ENCODE measurements at places on chromosomes 11 and 22.

GRCh38 chr11:93031386-93031785, 61.9 kb downstream of the MTNR1B start:
- no peak for DNase-seq

GRCh38 chr11:70377645-70378044, 20.7 kb upstream of the CTTN start:
- DNase-seq: no peak

DNA sequence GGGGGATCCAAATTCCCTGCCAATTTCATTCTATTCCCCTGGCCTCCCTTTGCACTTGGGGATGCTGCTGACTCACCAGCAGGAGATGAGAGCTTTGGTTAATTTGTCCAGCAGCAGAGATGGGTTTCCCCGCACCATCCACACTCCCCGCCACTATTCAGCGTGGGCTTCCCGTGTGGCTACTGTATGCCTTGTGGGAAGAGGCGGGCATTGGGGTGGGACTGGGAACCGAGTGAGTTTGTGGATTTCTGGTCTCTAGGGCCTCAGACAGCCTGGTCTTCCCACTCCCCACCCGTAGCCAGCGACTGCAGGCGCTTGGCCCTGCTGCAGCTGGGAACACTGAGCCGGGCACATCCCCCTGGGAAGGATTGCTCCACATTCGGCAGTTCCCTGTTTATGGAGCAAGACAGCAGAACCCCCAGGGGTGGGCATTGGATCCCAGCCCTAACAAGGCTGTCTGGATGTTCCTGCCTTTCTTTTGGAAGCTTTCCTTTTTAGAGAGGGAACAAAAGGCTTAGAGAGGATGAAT, 23.4 kb downstream of the KIAA1671 start:
- DNase-seq: no peak

DNA sequence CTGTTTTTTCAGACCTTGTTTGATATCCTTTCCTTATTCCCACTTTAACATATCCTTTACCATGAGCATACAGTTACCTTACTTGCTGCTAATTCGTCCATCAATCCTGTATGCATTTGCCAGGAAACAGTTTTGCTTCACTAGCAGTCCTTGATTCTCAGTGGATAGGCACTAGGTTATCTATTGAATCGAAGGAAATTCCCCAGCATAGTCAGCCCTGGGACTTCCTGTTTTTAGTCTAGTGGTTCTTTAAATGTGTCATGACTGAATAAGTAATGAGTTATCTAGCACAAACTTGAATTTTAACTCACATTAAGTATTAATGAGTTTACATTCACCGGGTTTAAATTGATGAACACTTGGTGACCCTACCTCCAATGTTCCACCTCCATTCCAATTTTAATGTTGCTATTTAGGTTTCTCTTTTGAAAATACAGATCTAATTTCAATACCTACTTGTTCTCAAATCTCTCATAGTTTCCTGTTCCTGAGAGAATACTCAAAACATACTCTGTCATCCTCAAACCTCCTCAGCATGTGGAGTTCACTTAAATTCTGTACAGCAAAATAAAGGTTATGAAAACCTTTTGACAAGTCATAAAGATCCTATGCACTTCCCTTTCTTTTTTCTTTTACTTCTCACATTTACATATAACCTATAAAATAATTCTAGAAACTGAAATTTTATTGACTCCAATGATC, 1375.1 kb upstream of the TENM4 start:
- DNase-seq: no peak

- peak; percentile 63 for DNase-seq
Measured at GRCh38 chr22:31969789-31970489, 25.6 kb downstream of the YWHAH start.

GRCh38 chr11:35878741-35879140, 65.1 kb upstream of the LDLRAD3 start:
- DNase-seq: no peak

- no peak for DNase-seq
Measured at GRCh38 chr11:11806586-11806985, 35.2 kb upstream of the USP47 start.

DNA sequence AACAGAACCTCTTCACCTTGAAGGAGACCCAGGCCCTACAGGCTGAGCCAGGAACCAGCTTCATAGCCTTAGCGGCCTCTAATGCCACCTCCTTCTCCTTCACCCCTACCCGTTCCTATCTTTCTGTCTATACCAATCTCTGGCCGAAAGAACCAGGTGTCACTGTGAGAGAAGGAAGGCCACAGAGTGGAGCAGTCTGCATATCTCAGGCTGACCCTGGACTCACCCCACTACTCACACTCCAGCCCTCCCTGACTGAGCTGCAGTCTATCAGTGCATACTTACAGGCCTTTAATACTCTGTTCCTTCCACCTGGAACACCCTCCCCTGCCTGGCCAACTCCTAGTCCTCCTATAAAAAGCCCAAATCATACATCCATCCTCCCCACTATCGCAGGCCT, 32.7 kb downstream of the ARAP1 start:
- no peak for DNase-seq

- no peak for DNase-seq
Measured at GRCh38 chr11:102920118-102920684, 35.3 kb downstream of the MMP13 start.

DNA sequence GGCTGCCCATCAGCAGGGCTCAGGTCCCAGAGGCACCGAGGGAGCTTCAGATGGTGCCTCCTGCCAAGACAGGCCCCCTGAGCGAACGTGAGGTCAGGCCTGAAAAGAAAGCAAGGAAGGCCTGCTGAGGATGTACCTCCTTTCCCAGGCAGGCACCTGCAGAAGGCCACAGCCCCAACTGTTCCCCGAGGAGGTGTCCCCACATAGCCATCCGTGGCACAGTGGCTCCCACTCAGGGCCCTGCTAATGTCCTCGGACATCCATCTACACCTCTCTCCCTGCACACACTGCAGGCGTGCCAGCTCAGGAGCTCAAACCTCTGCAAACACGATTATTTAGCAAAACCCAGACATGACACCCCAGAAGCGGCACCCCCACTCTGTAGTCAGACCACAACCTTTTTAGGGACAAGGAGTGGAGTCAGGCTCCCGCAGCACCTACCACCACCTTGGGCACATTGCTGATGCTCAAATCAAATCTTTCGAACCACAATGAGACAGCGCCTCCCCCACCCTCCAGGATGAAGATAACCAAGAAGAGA, 36.9 kb downstream of the SHANK2 start:
- DNase-seq: no peak

DNA sequence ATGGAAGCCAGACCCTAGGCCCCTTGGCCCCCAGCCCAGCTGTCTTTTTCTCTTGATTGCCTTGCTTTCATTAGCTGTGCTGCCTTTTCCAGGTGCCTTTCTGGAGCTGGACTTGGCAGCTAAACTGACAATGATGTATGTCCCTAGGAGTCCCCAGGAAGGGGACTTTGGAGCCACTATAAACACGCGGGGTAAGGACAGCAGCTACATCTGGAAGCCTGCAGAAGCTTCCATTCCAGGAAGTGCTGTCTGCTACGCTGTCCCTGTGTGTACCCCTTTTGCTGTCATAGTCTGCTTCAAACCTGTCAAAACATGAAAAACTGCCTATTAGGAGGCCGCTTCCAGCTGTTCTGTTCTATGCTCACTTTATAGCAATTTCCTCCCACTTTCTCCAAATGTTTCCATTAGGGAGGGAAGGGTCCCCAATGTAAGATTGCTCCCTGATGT, 153.3 kb upstream of the RAG2 start:
- no peak for DNase-seq

DNA sequence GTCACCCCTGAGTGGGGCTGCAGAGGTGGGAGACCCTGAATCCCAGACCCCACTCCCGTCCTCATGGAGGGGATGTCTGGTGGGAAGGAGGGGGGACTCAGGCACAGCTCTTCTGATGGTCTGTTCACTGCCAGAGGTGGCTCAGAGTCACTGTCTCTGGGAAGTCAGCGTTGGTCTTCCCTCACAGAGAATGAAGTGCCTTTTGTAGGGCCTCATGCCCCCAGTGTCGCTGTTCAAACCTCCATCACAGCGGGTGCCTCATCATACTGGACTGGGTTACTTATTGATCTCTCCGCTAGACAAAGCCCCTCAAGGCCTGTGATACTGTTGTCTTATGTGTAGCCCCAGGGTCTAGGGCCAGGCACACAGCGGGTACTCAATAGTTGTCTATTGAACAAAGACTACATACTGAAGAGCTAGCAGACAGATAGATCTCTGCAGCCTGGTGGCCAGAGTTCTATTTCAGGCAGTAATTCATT, 41.3 kb downstream of the CD6 start:
- DNase-seq: no peak

- no peak for DNase-seq
Measured at GRCh38 chr22:43451371-43452050, 39.7 kb downstream of the MPPED1 start.

DNA sequence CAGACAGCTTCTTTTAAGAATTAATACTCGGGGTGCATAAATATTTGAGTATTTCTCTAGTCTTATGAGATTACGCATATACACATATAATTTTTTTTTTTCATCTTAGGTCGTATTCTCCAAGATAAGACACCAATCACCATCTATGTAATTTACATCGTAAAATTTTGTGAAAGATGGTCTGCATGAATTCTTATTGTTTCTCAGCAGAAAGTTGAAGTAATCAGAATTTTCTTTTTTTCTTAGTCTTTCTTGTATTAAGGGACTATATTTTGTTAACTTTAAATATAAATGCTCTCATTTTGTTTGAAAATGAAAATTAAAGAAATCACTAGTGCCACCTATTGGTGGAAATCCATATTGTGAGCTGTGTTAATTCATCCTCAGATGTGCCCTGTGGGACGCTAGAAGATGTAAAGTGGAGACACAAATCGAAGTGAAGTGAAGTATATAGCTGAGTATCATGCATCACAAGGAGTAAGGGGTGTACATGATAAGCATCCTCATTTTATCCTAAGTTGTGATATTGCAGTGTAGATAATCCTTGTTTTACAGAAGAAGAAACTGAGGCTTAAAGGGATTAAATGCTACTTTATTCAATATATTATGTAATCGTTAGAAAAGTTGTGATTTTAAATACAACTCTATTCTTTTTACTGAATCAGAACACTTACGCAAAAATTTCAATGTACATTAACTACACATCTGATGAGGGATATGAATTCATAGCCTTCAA, 2084.3 kb downstream of the LRRC4C start:
- DNase-seq: peak; percentile 8

DNA sequence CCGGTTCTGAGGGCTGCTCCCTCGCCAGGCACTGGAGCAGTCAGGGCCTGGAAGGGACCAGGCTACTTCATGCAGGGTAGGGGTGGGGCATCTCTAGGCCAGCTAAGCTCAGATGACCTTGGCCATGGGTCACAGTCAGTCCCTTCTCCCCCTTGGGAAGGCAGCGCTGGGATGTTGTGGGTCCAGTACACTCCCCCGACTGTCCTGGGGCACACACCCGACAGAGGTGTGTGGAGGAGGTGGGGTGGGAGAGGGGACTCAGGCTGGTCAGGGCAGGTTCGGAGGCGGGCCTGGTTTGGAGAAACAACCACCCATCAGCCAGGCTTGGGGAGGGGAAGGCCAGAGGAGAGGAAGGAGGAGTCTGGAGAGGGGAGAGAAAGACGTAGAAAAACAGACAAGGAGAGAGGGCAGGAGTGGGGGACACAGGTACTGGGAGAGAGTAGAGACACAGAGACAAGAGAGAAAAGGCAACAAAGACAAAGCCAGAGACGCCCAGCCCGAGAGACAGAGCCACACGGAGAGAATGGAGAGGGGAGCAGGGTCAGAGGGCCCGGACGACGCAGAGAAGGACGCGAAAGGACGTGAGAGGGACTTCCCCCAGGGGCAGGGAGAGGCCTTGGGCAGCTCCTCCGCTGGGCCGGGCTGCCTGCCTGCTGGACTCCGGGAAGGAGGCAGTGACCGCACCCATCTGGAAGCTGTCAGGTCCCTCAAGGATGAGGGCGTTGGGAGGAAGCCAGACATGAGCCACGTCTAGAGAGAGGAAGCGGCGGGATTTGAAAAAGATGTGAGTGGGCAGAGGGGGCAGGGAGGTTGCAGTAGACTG, 30.6 kb upstream of the TSKU start:
- no peak for DNase-seq

DNA sequence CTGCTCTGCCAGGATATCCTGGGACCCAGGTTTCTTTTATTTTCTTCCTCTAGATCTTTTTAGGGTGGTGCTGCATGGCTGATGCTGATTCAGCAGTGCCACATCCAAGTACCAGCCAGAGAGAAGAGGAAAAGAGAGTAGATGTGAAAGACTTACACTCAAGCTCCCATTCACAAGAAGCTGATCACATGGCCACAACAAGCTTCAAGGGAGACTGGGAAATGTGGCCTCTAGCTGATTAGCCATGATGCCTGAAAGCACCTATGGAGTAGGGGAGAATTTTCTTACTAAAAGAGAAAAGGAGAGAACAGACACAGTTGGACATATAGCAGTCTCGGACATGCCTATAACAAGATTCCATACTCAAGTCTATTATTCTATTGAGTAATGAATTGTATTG, 34.4 kb upstream of the FJX1 start:
- DNase-seq: no peak
